ENCODE measurements at places on chromosomes 12 and 14.

DNA sequence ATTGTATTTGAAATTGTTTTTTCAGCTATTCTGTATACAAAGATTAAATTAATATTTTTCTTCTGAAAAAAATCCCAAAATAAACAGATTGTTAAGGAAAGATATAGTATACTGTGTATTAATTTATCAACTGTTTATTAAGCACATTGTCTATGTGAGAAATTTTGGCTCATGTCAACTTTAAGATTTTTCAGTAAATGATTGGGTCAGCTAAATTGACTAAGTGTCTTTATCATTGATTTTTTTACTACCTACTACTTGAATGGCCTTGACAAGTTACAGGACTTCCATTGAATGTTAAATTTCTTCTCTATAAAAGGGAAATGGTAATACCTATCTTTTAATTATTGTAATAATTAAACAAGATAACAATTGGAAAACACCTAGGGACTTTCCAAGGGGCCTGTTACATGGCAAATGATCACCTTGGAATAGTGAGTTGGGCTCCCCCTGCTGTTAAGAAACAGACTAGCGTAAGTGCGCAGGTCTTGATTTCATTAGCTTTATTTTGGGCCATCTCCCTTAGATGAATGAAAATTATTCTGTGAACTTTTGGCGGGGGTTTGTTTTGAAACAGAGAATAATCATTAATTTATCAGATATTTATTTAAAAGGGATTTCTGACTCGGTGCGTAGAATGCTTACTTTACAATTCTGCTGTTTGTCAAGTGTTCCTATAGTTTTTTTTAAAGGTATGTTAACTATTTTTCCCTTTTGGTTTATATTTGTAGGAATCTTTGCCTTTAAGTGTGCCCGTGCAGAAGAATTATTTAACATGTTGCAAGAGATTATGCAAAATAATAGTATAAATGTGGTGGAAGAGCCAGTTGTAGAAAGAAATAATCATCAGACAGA, 14.5 kb upstream of the CCT2 start:
- no peak for DNase-seq

GRCh38 chr14:74942181-74942580, 13.2 kb downstream of the PGF start:
- DNase-seq: no peak

DNA sequence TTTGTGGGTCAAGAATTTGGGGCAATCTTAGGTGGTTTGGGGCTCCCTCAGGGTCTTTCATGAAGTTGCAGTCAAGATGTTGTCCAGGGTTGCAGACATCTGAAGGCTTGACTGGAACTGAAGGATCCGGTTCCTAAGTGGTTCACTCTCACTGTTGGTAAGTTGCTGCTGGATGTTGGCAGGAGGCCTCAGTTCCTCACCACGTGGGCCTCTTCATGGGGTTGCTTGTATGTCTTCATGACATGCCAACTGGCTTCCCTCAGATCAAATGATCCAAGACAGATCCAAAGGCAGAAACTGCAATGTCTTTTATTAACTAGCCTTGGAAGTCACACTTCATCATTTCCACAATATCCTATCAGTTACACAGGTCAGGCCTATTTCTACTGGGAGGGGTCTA, 49.2 kb downstream of the ARF6 start:
- no peak for DNase-seq

DNA sequence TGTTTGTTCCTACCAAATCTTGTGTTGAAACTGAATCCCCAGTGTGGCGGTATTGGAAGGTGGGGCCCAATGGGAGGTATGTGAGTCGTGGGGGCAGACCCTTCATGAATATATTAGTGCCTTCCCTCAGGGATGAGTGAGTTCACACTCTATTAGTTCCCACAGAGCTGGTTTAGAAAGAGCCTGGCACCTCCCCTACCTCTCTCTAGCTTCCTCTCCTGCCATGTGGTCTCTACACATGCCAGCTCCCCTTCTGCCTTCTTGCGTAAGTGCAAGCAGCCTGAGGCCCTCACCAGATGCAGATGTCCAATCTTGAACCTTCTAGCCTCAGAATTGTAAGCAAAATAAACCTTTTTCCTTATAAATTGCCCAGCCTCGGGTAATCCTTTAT, 105.8 kb downstream of the SPTSSA start:
- DNase-seq: no peak

DNA sequence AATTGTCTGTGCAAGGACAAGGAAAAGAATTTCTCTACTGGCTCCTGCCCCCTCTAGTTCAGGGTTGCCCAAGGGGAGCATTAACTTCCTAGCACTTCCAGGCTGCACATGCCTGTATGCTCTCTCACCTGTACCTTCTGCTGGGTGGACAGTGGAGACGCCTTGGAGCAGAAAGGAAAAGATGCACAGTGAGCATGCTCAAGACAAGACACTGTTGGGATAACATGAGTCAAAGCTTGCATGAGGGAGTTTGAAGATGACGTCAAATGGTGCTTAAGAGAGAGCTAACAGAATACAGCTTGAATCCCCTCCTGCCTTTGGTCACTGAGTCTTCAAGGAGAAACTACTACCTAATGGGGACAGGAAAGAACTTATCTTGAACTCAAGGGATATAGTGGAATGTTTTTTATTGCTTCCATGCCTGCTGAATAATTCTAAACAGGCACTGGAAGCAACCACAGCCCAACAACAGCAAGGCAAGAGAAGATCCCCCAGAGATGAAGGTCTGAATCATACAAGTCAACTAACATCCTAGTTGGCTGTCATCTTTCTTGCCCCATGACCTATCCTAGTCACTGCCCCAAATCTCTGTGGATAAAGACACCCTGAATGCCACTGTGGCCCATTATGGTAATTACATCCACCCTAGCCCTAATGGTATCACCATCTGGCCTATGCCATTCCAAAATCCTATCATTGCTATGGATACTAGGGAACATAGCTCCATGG, 23.5 kb downstream of the RPS6KA5 start:
- no peak for DNase-seq

All from DMS79 (cell line).